Glutamatergic neuron (in vitro differentiated cells): ENCODE measurements at places on chromosomes 3 and 15. TPM values are rescaled to one million over a fixed set of nuclear protein-coding genes. Genes with fewer than 3 reads are reported as not detected.

DNA sequence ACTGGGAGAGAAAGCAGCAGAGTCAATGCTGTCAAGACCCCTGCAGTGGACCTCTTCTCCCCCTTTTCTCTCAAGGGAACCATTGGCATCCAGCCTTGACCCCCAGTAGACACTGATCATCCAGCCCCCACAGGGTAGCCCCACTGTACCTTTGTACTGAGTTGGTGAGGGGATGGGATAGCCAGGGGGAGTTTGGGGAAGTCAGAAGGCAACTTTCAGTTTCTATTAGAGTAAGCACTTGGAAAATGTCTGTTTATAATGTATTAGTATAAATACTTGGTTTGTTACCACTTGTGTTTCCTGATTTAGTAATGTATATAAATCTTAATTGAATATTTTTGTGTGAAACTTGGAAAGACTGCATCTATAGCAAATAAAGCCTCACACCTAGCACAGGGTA lies 25.0 kb downstream of the DAG1 start:
- no peaks in the 10 kb centered on the region for H3K4me1 ChIP-seq
- H3K4me3 ChIP-seq, result no peak overlapping the region
- DNase-seq, result no peak
- H3K27me3 ChIP-seq, result no peaks in the 10 kb centered on the region
- H3K36me3 ChIP-seq, result no peaks in the 10 kb centered on the region
- H3K27ac ChIP-seq, result no peak overlapping the region

DNA sequence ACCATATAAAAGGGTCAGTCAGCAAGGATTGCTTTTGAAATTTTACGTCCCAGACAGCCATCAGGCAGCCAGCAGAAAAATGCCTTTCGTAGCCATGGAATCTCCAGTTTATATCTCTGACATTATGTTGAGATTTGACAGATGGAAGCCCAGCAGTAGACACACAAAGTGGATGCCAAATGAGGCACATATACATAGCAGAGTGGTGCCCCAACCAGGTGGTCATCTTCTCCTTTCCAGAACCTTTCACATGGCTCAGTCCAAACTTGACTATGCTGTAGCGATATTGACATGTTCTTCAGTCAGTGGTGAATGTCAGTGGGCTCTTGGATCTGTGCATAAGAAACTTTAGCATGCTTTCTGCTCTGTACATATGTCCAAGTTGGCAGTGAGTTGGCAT lies 123.3 kb upstream of the GBE1 start:
- H3K27ac ChIP-seq, result no peak overlapping the region
- H3K4me3 ChIP-seq, result no peak overlapping the region
- no peaks in the 10 kb centered on the region for H3K4me1 ChIP-seq
- no peak for DNase-seq
- no peaks in the 10 kb centered on the region for H3K36me3 ChIP-seq
- peaks cover 2% of the 10 kb centered on the region for H3K27me3 ChIP-seq

DNA sequence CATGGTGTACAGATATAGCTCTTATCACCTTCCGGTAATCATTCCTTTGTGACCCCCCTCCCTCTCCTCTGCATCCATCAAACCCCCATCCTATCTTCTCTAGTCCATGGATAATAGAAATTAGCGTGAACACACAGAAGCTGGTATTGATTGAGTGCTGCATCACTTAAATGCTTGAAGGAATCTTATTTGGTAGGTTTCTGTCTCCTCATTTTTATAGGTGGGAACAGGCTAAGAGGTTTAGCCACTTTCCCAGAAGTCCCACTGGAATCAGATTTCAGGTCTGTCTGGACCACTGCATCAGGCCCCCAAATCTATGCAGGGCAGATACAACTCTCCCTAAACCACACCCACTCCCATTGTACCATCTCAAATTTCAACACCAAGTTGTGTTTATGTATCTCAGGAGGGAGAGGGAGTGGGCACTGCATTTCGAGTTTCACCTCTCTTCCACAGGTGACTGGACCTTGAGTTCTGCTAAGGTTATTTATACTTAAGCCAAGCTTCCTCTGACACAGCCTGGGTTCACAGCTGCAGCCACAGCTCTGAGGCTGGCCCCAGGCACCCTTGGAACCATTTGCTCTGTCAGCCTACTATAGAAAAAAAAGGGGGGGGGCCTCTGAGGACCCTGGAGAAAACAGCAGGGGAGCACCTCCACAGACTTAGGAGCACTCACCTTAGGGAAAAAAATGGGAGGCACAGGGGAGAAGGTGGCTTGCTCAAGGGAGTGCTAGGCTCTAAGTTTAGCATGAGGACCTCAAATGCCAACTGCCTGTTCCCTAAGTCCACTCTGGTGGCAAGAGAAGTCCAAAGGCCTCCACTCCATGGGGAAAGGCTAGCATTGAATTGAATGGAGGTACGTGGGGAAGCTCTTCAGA lies 2.1 kb upstream of the NMB start:
- peak overlapping the region; percentile 77 for H3K4me3 ChIP-seq
- H3K27ac ChIP-seq, result no peak overlapping the region
- H3K27me3 ChIP-seq, result peaks cover 9% of the 10 kb centered on the region
- peaks cover 12% of the 10 kb centered on the region for H3K4me1 ChIP-seq
- DNase-seq, result no peak

GRCh38 chr3:182755712-182756111 lies 37.6 kb upstream of the ATP11B start:
- H3K27me3 ChIP-seq, result no peaks in the 10 kb centered on the region
- H3K4me1 ChIP-seq, result no peaks in the 10 kb centered on the region
- no peaks in the 10 kb centered on the region for H3K36me3 ChIP-seq
- DNase-seq, result no peak
- H3K4me3 ChIP-seq, result no peak overlapping the region
- H3K27ac ChIP-seq, result no peak overlapping the region

DNA sequence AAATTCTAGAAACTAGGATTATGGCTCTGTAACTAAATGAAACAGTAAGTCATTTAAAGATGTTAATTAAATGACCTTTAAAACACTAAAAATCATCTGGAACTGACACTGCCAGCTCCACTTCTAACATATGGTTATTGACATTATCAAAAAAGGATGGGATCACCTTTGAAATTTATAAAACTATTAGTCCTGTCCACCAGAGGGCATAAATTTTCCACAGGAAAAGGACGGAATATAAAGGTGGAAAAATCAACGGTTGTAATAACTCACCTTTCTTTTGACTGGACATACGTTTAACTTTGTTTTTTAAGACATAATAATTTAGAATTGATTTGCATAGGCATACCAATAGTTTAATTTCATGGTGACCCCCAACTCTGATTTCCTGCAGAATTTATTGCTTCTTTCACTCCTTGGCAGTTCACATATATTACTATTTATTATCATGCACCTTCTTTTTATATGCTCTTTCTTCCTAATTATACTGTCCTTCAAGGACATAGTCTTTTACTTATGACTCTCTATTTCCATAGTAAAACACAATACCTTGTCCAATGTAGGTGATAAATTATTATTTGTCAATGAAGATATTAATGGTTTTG lies 345.7 kb downstream of the CADM2 start:
- DNase-seq, result no peak
- no peaks in the 10 kb centered on the region for H3K27me3 ChIP-seq
- no peaks in the 10 kb centered on the region for H3K36me3 ChIP-seq

DNA sequence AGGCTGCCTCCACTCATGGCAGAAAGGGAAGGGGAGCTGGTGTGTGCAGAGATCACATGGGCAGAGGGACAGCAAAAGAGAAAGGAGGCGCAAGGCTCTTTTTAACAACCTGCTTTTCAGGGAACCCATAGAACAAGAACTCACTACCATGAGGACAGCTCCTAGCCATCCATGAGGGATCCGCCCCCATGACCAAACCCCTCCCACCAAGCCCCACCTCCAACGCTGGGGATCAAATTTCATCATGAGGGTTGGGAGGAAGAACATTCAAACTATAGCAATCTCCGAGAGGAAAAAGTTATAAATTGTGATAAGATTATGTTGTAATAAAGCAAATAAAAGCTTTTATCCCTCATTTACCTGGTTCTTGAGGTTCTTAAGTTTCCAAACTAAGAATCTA lies 84.7 kb upstream of the LMCD1 start:
- H3K4me1 ChIP-seq, result no peaks in the 10 kb centered on the region
- H3K27me3 ChIP-seq, result no peaks in the 10 kb centered on the region
- no peak for DNase-seq
- no peak overlapping the region for H3K4me3 ChIP-seq
- H3K36me3 ChIP-seq, result no peaks in the 10 kb centered on the region
- H3K27ac ChIP-seq, result no peak overlapping the region

DNA sequence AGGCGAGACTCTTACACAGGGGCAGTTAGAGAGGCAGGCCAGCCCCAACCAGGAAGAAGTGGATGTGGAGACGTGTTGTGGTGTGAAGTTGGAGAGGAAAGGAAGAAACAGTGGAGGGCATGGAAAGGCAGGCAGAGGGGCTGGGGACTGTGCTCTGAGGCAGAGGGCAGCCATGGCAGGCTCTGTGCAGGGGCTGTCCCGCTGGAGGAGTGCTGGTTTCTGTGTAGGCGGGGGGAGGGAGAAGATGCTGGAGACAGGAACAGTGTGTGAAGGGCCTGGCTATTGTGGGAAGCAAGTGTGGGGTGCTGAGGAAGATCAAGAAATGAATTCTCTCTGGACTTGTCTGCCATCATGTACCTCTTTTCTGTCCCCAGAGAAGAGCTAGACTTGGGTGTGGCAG lies 21.0 kb downstream of the SNAPC5 start:
- H3K27ac ChIP-seq, result no peak overlapping the region
- H3K4me1 ChIP-seq, result peaks cover 3% of the 10 kb centered on the region
- no peak for DNase-seq
- H3K4me3 ChIP-seq, result no peak overlapping the region
- H3K27me3 ChIP-seq, result peaks cover 5% of the 10 kb centered on the region

DNA sequence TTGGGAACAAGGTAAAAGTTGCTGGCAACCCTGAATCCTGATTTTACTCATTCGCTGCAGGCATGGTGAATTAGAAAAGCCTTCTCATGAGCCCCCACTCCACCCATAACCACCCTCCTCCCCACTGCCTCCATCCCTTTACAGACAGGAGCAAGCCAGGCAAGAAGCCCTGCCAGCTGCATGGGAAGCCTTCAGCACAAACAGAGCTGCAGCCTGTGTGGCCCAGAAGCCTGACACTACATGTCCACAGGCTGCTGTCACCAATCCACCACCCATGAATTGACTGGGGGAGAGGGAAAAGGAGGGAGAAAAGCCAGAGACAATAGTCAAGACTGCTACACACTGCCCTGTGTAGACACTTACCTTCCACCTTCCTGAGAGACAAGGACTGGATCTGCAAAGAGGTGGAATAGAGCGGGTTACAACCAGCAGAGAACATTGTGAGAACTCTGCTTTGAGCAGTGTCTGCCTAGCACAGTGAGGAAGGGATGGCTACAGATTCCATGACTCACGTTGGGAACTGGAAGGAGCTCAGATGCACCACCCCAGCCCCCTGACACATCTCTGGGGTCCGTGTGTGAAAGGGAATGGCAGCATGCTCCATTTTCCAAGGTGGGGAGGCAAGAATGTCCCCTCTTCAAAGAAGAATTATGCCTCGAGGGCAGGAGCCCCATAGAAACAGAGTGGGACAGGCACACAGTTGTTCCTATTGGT lies 33.9 kb downstream of the DZIP1L start:
- H3K4me1 ChIP-seq, result no peaks in the 10 kb centered on the region
- H3K27ac ChIP-seq, result no peak overlapping the region
- no peaks in the 10 kb centered on the region for H3K27me3 ChIP-seq
- no peak overlapping the region for H3K4me3 ChIP-seq

- H3K27ac ChIP-seq, result no peak overlapping the region
- H3K4me3 ChIP-seq, result no peak overlapping the region
- H3K27me3 ChIP-seq, result peaks cover 2% of the 10 kb centered on the region
- no peak for DNase-seq
- H3K36me3 ChIP-seq, result no peaks in the 10 kb centered on the region
- no peaks in the 10 kb centered on the region for H3K4me1 ChIP-seq
These were observed 59.2 kb downstream of the UACA start for GRCh38 chr15:70704166-70704565.

- no peak for DNase-seq
- no peak overlapping the region for H3K4me3 ChIP-seq
- H3K27ac ChIP-seq, result no peak overlapping the region
These were observed 54.5 kb upstream of the GATA2 start for GRCh38 chr3:128547368-128547987.

- H3K27ac ChIP-seq, result no peak overlapping the region
- H3K4me1 ChIP-seq, result no peaks in the 10 kb centered on the region
- no peak overlapping the region for H3K4me3 ChIP-seq
- DNase-seq, result no peak
These were observed 52.1 kb downstream of the TFG start for GRCh38 chr3:100761211-100761942.

DNA sequence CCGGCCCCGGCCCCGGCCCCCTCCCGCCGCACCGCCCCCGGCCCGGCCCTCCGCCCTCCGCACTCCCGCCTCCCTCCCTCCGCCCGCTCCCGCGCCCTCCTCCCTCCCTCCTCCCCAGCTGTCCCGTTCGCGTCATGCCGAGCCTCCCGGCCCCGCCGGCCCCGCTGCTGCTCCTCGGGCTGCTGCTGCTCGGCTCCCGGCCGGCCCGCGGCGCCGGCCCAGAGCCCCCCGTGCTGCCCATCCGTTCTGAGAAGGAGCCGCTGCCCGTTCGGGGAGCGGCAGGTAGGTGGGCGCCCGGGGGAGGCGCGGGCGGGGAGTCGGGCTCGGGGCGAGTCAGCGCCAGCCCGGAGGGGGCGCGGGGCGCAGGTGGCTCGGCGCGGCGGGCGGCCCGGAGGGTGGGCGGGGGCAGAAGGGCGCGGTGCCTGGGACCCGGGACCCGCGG lies 352 bp downstream of the CHRD start:
- peaks cover 13% of the 10 kb centered on the region for H3K27me3 ChIP-seq
- no peak overlapping the region for H3K4me3 ChIP-seq
- H3K27ac ChIP-seq, result no peak overlapping the region
- no peaks in the 10 kb centered on the region for H3K36me3 ChIP-seq
- H3K4me1 ChIP-seq, result peaks cover 19% of the 10 kb centered on the region

DNA sequence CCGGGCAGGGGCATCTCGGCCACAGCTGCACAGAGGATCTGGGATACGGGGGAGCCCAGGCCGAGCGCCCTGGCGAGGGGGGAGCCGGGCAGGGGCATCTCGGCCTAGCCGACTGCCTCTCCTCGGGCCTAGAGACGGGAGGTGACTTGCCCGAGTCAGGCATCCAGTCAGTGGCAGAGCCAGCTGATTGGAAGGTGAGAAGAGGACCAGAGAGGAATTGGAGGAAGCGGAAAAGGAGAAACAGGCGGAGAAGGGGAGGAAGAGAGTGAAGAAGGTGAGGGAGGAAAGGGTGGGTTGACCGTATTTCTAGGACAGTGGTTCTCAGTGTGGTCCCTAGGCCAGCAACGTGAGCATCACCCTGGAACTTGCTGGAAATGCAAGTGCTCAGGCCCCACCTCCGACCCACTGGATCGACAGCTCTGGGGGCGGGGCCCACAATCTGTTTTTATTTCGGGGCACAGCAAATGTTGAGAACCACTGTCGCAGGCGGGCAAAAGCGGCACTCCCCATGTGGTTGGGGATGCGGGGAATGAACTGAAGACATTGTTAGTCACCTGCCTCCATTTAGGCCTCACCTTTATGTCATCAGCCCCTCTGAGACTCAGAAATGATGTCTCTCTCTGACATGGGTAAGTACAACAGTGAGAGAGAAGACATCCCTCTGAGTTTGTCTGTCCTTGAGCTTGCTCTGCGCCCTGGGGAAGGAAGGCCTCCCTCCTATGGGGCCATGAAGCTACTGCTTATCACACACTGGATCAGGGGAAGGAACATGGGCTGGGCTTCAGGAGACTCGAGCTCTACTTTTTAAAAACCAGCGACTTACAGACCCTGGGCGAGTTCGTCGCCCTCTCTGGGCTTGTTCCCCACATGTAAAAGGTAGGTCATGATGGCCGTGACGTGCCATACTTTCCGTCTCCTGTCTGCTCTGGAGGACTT lies 1.0 kb upstream of the MELTF start:
- H3K4me3 ChIP-seq, result no peak overlapping the region
- peaks cover 16% of the 10 kb centered on the region for H3K27me3 ChIP-seq
- H3K36me3 ChIP-seq, result no peaks in the 10 kb centered on the region
- H3K4me1 ChIP-seq, result peaks cover 17% of the 10 kb centered on the region

Gene HRH1
- total RNA-seq, result not detected

Gene C3orf85
- total RNA-seq, result not detected

Gene SOX14
- total RNA-seq, result not detected

Gene GP5
- 0.15 TPM for total RNA-seq

Gene MKRN2OS
- not detected for total RNA-seq

Gene ZNF654
- 11.8 TPM for total RNA-seq
